ENCODE measurements at places on chromosomes 16 and 17.

DNA sequence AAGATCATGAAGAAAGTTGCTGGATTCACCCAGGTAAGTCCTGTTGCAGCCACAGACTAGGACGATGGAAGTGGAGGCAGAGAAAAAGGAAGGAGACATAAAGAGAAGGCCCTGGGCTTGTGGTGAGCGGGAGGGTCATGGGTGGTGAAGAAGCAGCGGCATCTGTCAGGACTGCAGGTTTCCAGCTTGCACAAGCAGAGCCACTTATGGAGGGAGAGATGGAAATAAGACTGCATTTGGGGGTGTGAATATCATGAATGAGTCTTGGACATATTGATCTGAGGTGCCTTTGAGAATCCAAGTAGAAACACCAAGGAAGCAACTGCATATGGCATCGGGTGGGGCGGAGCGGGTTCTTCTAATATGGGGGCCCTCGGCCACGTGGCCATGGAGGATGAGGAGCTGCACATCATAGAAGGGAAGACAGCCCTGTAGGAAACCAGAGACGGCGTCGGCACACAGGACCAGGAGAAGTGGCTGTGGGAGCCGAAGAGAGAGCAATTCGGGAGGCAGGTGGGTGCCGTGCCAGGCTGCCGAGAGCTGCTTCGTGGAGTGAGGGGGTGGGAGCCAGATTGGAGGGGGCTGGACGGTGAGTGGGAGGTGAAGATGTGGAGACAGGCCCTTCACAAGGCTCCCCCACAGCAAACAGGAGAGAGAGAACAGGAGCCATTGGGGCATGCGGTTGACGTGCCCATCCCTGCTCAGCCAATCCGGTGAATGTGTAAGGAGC, 243.5 kb downstream of the GSG1L start:
- no peak for DNase-seq

- no peak for DNase-seq
Measured at GRCh38 chr17:4998732-4999429, 1.1 kb downstream of the KIF1C start.

DNA sequence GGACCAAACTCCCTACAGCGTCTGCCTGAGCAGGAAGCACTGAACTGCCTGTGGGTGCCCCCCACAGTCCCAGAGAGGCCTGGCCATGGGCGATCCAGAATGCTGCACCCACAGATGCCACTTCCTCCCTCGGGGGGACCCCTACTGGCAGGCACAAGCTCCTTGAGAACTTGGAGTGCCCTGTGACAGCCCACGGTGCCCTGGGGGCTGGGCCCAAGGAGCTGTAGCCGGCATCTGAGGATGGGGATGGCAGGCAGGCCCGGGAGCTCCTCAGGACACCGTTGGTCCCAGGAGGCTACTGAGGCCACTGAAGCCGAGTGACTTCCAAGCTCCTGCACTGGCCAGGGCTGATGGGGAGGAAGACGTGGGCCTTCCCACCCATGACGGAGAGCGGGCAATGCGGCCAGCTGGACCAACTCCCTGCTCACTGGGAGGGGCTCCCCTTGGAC, 15.1 kb upstream of the RASD1 start:
- DNase-seq: no peak

DNA sequence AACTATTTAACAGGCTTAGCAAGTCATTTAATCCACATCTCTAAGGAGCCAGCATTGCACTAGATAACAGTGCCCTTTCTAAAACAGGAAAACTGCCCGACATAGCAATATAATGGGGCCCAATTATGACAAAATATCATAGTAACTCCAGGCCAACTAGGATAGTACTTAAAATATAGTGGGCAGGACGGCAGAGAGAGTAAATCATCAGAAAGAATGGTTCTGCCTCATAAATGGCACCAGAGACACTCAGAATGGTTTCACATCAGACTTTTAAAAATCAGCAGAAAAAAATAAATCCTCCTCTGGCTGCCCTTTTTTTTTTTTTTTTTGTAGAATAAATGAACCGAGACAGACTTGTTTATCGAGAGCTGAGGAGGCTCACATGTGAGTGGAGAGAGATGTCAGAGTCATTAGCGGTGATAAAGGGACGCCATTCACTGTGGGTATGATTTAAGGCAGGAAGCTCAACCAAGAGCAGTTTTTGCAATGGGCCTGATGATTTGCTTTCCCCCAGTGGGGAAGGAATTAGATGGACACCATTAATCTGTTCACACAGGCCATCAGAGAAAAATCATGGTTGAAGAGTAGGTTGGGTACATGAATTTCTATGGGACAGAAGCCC, 62.6 kb downstream of the CPPED1 start:
- DNase-seq: no peak

GRCh38 chr17:43584666-43585102, 38.5 kb upstream of the ETV4 start:
- no peak for DNase-seq

GRCh38 chr16:11240636-11241473, 15.1 kb downstream of the SOCS1 start:
- no peak for DNase-seq

DNA sequence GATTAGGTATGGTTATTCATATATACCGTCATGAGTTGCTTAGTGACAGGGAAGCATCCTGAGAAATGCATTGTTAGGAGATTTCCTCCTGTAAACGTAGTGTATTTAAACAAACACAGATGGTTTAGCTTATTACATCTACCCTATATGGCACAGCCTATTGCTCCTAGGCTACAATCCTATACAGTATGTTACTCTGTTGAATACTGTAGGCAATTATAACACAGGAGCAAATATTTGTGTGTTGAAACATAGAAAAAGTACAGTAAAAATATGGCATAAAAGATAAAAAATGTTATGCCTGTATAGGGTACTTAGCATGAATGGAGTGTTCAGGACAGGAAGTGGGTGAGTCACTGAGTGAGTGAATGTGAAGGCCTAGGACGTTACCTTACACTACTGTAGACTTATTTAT, 157.7 kb downstream of the CDH11 start:
- DNase-seq: no peak

DNA sequence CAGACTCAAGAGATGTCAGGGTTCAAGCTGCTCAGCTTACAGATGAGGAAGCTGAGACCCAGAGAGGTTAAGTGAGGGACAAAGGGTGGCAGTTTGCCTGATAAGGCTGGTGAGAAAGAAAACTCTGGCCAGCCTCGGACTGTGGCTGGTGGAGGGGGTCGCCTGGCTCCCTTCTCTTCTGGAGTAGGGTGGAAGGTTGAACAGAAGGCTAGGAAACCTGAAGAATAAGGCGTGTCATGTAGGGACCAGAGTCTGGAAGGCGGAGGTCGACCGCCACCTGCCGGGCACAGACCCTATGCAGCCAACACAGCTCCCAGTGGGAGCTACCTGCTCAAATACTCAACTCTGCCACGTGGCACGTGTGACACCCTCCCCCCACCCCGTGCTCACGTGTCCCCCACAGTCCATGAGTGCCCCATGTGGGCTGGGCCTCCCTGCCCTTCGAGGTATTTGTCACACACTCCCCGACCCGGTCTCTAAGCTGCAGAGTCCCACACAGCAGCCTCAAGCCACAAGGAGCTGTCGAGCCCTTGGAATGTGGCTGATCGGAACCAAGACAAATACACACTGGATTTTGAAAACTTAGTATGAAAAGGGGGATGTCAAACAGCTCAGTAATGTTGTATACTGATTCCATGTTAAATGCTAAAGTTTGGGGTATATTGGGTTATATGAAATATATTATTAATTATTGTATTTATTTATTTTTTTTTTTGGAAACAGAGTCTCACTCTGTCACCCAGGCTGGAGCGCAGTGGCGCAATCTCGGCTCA, 11.8 kb downstream of the HID1 start:
- DNase-seq: no peak

DNA sequence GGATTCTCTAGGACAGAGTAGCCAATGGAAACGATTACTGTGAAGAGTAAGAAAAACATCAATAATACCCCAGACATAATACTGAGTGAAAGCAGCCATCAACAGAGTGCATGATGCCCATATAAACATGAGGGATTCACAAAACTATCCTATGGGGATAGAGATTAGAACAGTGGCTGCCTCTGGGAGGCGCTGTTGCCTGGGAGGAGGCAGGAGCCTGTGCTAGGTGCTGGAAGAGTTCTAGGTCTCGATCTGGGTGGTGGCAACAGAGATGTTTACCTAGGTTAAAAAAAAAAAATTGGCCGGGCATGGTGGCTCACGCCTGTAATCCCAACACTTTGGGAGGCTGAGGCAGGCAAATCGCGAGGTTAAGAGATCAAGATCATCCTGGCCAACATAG, 7.9 kb downstream of the FA2H start:
- DNase-seq: no peak

DNA sequence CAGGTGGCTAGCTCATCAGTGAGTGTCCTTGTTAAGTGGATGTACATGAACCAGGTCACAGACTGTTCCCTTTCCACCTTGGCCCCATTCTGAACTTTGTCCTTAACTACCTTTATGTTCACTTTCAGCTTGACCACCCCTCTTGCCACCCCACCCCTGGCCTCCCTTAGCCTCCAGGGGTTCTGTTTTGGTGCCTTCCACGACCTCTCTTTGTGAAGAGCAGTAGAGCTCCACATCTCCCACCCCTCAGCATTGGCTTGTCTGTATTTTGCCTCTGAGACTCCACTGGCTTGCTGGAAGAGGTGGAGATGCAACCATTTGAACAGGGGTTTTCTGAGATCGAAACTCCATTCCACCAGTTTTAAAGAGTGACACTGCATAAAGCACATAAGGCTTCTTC, 123.5 kb downstream of the RGS9 start:
- no peak for DNase-seq

DNA sequence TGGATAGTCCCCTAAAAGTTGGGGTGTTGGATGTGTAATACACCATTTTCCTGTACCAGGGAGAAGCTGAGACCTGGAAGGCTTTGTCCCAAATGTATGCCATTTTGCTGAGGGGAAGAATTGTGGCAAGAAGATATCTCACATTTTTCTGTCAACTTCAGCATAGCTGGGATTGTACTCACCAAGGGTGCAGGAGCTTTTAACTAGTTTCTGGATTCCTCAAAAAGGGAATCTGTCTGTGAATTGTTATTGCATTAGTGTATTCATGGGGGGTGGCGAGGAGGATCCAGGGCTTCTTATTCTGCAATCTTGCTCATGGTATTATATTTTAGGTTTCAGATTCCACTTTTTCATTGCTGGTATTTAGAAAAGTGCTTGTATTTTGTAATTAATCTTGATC, 208.2 kb upstream of the MYOCD start:
- DNase-seq: no peak

- DNase-seq: peak; percentile 84
Measured at GRCh38 chr17:62653826-62654761, 26.6 kb downstream of the MRC2 start.

DNA sequence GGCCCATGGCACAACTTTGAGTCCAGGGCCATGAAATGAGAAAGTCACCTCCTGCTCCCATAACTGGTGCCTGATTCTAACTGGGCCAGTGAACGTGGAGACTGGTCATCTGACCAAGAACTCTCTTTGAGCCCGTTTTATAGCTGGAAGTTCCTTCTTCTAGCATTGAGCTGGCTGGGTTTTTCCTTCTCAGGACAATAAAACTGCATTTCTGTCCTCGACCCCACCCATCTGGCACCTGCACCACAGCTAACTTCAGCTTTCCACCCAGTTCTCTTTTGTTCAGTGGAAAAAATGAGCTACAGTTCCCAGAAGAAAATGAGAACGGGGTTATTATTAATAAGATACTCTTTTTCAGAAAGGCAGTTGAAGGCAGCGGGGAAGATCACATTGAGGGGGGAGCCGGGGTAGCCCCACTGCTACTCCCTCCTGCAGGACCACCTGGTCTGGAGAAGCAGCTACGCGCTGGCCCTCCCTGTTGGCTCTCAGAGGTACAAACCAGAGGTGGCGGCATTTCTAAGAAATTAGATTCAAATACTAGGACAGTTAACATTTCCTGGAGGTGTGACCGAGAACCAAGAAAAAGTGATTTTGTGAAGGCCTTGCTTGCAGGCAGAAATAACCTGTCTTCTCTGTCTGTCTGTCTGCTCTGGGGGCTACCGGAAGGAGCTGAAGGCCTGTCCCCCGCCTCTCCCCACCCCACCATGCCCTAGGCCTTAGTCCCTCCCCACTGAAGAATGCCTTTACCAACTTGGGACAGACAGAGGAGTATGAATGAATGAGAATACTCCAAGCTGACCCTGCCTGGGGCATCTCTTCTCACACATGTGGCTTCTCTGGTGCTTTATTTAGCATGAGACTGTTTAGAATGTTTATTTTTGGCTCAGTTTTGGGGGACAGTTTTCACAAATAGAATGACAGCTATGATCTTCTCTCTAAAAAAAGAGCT, 123.9 kb downstream of the XYLT1 start:
- peak; percentile 81 for DNase-seq

DNA sequence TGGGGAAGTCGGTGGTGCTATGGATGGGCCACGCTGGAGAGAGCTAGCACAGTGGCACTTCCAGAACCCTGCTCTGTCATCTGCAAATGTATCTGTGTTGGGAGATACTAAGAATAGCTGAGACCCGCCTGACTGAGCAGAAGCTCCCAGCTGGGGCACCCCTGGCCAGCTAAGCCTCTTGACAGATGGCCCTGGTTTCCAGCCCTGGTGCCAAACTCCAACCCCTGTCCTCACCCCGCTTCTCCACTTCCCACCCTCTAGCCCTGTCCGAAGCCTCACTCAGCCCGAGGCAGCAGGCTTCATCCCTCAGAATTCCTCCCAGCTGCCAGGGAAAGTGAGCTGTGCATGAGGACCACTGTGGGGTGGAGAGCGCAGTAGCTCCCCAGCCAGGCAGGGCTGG, 124.4 kb downstream of the CCDC144A start:
- no peak for DNase-seq

DNA sequence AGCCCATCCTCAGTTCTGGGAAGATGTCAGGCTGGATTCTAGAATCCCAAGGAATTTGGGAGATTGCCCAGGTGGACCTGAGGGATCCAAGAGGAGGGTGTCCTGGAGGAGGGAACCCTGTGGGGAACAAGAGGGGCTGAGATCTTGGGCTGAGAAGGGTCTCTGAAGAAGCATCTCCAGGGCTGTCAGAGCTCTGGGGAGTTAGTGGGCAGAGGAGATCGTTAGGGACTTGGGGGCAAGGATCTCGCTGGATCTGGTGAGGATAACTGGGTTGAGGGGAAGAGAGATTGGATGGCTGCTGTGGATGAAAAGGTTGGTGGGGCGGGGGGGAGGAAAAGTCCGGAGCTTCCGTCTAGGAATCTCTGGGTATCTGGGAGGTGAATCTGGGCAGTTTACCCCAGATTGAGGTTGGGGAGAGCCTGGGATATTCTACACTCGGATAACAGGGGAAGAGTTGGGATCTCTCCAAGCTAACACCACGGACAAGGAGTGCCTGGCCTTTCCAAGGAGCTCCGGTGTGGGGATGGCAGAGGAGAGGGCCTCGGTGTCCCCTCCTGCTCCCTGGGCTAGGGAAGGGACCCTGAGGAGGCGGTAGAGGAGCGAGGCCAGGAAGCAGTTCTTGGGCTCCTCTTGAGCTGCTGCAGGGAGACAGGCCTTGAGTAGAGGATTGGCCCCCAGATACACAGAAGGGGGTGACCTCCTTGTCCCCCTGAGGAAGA, 1.7 kb downstream of the FBXL19 start:
- DNase-seq: no peak

DNA sequence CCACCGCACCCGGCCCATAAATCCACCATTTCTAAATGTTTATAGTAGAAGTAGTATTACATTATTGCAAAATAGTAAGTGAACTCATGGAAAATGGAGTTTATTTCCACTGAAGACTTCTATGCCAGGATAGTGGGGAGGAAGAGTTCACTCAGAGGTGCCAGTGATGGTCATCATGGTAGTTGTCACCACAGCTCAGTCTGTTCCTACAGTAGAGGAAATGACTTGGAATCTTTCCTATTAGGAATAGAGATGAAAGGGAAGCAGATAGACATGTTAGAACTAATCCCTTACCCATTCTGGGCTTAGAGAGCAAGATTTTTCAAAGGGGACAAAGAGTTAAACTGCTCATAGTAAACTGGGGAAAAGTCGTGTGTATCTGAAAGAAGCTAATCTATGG, 20.1 kb downstream of the MRPL45 start:
- no peak for DNase-seq

- DNase-seq: no peak
Measured at GRCh38 chr17:36094746-36095145, 4.8 kb upstream of the CCL3 start.
